Daoy (cell line): ENCODE measurements at places on chromosomes 3 and 15. TPM values are rescaled to one million over a fixed set of nuclear protein-coding genes. Genes with fewer than 3 reads are reported as not detected.

DNA sequence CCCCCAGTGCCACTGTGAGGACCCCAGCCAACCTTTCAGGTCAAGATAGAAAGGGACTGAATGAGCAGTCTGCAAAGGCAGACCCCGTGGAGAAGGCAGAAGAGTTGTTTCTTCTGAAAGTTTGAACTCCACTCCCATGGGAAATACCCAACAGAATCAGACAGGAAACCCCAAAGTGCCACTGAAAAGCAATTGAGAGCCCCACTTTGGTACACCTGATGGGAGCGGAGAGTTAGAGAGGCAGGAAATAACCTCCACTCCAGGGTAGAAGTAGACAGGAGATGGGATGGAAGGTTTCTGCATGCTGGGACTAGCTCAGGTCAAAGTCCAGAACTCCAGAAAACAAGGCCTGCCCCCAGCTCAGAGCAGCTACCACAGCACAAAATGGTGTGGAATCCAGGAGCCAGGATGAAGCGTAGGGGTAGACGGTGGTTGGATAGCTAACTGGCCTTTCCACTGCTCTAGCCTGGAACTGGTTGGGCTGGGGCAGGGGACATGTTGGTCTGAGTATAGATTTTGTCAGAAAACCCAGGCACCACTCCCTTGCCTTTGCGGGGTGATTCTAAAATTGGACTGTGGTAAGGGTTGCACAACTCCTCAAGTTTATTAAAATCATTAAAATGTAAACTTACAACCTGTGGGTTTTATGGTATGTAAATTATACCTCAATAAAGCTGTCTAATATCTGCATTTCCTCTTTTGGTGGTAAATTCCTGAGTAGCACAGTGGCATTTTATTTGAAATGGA lies 1.9 kb upstream of the RAB43 start:
- no peak for DNase-seq

Gene TMEM212
- not detected in 2 replicates for total RNA-seq

- DNase-seq: no peak
These were observed 125.6 kb upstream of the TBL1XR1 start for GRCh38 chr3:177322881-177323280.

DNA sequence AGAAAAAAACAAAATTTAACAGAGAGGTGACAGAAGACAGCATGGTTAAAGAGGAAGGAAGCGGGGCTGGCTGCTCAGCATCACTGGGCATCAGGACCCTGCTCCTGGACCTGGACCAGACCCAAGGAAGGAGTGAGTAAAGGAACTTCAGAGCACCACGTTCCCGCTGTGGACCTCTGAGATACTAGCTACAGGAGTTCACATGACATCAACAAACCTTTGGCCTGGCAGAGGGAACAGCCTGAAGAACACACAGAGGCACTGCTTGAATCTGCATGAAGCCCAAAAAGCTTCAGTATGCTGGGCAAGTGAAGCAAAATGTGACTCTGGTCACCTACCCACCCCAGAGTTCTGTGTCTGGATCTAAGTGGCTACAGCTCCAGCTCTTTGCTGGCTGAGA lies 38.1 kb downstream of the SLC2A2 start:
- DNase-seq: no peak

- DNase-seq: peak; percentile 66
These were observed 77.5 kb upstream of the FBN1 start for GRCh38 chr15:48722764-48723661.

Gene ZNF662
- 0.30 and 0.80 TPM in 2 replicates for total RNA-seq

- DNase-seq: peak; percentile 22
These were observed 21.3 kb downstream of the RAB6B start for GRCh38 chr3:133874344-133874743.

DNA sequence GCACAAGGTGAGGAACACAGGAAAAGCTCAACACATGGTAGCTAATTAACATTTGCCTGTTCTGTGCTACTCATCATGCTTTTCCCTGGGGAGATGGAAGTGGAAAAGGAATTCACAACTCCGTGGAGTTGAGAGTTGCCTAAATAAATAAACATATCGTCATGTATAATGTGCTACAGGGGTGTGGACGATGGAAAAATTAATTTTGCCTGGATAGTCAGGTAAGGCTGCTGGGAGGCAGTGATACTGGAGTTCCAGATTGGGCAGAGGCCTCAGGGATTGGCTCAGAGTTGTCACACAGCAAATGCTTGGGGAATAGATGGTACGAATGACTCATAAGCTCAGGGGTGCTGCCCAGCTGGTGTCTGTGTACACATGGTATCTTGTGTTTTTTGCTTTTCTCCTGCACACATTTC lies 3.1 kb upstream of the ABHD6 start:
- DNase-seq: peak; percentile 56

DNA sequence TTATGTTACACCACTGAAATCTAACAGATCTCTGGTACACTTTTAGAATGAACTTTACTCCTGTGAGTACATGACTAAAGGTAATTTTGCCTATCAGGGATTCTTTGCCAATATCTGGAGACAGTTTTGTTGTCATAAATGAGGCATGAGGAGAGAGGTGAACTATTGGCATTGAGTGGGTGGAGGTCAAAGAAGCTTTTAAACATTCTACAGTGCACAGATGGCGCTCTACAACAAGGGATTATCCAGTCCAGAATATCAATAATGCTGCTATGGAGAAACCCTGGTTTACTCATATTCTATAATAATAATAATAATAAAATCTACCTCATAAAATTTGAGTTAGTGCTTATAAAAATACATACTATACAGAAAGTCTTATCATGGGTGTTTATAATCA lies 702.3 kb downstream of the SI start:
- DNase-seq: no peak

- DNase-seq: no peak
These were observed 75.3 kb downstream of the P2RY1 start for GRCh38 chr3:152910211-152910610.

Gene CCR4
- not detected in 2 replicates for total RNA-seq

Gene MUC20
- not detected in 2 replicates for total RNA-seq

Gene TTLL13
- 0.06 TPM in 1 of 2 replicates, not detected in the other for total RNA-seq

GRCh38 chr3:8278448-8278847 lies 223.2 kb upstream of the LMCD1 start:
- no peak for DNase-seq
